ENCODE measurements at places on chromosomes 4 and X.

DNA sequence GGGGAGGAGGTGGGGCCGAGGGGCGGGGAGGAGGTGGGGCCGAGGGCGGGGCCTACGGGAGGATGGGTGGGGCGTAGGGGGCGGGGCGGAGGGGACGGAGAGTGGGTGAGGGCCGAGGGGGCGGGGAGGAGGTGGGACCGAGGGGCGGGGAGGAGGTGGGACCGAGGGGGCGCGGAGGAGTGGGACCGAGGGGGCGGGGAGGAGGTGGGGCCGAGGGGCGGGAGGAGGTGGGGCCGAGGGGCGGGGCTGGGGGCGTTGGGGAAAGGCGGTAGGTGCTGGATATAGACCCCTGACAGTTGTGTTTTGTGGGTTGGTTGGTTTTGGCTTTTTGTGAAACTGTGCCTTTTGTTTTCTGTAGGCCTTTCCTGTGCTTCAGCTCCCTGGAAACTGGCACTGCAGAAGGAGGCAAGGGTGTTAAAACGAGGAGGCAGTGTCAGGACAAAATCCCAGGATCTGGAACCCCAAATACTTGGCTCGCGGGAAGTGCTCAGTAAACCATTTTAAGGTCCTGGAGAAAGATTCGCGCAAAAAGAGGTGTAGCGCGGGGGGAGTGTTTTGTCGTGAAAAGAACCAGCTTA, 580 bp upstream of the MMGT1 start:
- DNase-seq: peak; percentile 55

DNA sequence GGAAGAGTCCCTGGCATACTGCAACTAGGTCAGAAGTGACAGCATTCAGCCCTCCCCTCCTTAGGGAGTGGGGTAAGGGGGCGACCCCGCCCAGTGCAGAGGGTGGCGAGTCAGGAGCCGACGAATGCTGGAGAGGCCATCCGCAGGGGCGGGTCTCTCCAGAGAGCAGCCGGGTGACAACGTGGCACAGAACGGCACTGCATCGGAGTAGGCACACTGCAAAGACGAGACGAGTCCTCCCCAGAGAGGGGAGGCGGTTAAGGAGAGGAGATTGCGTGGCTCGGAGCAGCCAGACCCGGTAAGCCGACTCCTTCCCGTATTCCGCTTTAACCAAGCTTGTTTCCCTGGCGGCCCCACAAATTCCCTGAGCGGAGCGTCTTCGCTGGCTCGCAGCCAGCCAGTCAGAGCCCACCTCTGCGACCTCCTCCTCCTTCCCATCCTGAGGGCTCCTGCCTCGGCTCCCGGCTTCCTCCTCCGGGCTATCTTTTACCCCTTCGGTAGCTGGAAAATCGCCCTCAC, 54.9 kb downstream of the LINC00632 start:
- DNase-seq: no peak

DNA sequence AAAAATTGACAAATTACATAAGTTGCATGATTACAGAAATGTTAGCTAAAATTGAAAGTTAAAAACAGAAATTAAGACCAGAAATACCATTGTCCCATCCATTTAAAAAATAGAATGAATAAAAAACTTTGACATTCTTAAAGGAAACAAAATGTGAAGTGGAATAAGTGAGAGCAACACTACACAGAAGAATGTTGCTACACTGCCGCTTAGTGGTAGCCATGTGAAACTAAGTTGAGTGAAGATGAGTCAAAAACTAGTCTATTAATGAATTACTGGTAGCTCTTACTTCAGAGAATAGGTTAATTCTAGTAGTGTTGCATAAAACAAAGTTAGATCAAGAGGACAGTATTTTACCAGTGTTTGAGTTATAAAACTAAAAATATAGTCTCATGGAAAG, 571.0 kb upstream of the KLHL4 start:
- DNase-seq: no peak

- DNase-seq: no peak
These were observed 85.0 kb upstream of the SORBS2 start for GRCh38 chr4:185896817-185897488.

- no peak for DNase-seq
These were observed 30.4 kb upstream of the TMSB15A start for GRCh38 chrX:102546828-102547493.

DNA sequence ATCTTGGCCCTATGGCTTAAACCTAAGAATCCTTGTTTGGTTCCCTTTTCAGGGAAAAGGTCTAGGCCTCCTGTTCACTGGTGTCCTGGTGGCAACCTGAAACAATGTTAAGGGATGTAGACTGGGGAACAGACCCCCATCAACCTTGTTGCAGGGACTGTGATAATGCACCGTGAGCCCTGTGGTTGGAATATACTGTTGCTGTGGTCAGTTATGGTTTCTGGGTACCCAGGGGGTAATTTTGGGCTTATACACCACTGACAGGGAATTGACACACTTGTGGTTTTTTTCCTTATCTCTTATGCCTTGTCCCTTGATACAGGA, 64.0 kb upstream of the WDR1 start:
- DNase-seq: no peak

GRCh38 chr4:86043755-86044592, 315.9 kb downstream of the MAPK10 start:
- DNase-seq: no peak

GRCh38 chrX:154002215-154002719, 17.4 kb downstream of the IRAK1 start:
- no peak for DNase-seq

- no peak for DNase-seq
These were observed 162.8 kb downstream of the THOC2 start for GRCh38 chrX:123570011-123570590.

DNA sequence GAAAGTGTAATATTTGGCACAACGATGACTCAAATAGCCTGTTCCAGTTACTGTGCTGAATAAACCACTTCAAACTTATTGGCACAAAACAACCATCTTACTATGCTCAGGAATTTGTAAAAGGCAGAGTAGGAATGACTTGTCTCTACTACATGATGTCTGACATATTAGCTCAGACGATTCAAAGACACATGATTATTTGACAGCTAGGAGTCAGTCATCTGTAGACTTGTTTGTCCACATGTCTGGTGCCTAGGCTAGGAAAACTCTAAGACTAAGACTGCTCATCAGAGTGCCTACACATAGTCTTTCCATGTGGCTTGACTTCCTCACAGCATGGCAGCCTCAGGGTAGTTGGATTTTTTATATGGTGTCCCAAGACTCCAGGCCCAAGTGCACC, 154.5 kb downstream of the FANCB start:
- no peak for DNase-seq

GRCh38 chr4:120777459-120777858, 145.1 kb downstream of the PRDM5 start:
- no peak for DNase-seq

DNA sequence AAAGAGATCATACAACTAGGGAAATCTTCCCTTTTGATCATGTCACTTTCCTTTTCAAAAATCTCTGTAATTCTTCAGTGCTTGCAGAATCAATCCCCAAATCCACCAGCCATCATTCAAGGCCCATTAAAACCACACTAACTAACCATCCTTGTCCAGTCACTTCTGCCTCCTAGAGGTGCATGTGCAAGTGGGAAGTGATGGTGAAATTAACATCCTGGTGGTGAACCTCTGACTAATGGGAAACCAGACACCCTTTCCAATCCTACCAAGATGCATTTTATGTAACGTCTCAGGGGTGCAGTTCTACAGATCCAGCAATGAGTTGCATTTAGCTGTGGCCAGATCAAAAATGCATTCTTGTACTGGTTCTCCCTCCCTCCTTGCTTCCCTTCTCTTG, 341.8 kb downstream of the RAPGEF2 start:
- no peak for DNase-seq

DNA sequence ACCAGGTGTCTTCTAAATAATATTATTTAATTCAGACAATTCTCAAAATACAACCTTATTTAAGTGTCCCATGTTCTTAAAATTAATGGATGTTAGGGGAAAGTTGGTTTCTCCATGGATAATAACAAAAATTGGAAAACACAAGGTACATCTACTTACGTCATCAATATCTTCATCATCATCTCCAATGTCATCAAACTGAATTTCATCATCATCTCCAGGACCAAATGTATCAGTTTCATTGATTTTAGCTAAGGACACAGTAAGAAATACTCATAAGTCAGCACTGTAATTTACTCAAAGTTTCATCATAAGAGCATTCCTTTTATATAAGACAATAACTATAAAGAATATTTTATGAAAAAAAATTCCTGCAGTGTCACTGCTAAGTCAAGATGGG, 11.3 kb downstream of the EIF1AX start:
- no peak for DNase-seq

- no peak for DNase-seq
These were observed 75.5 kb downstream of the NYX start for GRCh38 chrX:41522671-41523070.

GRCh38 chr4:177051473-177052060, 258.1 kb upstream of the NEIL3 start:
- DNase-seq: no peak

DNA sequence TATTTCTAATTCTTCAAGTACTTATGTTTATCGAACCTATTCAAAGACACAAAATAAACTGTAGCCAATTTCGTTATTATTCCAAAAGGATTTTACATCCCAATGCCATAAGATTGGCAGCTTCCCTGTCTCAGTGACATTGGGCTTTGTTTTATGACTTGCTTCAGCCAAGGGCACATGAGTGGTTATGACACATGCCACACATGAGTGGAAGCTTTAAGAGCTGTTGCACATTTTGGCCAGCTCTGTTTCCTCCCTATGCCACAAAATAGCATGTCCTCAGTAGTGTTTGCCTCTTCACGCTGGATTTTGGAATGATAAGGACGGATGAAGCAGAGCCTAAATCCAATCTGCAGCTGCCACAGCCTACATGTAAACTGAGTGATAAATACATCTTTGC, 21.9 kb downstream of the SEC24D start:
- DNase-seq: no peak

- DNase-seq: no peak
These were observed 660.5 kb upstream of the PABPC4L start for GRCh38 chr4:134862116-134862515.

DNA sequence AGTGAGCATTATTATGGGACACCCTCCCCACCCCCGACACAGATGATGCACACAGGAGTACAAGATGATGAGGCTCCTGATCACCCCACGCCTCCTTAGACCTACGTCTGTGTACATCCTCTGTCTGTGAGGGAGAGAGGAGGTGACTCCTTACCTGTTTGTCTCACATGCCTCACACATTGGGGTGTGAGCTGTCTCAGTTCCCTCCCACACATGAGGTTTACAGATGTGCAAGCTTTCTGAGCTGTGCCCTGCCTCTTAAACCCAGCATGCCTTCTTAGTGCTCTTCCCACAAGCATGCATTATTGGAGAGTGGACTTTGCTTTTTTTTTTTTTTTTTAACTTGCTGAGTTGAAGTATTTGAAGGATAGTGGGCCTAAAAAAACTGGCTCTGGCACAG, 76.7 kb downstream of the CLCN5 start:
- no peak for DNase-seq

DNA sequence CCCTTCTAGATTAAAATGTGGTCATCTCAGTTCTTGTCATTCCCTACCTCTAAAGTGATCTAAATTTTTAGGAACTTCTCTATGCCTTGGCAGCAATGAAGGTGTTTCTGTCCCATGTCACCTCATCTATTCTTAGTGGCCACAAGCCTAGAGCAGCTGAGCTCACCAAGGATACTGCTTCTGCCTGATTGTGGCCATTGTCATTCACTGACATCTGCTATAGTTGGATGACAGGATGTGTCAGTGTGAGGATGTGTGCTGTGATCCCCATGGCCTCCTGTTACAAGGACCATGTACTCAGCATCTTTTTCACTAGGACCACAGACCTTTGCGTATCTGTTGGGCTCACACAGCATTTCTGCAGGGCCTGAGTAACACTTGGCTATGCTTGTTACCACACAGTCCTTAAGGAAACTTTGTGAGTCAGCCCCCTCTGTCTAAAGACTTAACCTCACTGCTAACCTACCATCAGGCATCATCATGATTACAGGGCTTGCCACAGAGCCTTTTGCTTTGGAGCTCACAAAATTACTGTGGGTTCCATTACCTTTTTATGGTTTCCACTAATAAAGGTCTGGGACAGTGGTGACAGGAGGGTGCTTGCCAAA, 421.0 kb downstream of the ADAM29 start:
- no peak for DNase-seq

GRCh38 chrX:68121371-68121770, 311.9 kb downstream of the OPHN1 start:
- no peak for DNase-seq

GRCh38 chr4:38769441-38769840, 13.3 kb downstream of the TLR10 start:
- no peak for DNase-seq

- DNase-seq: no peak
These were observed 48.3 kb upstream of the GUCY1A1 start for GRCh38 chr4:155618183-155618838.

DNA sequence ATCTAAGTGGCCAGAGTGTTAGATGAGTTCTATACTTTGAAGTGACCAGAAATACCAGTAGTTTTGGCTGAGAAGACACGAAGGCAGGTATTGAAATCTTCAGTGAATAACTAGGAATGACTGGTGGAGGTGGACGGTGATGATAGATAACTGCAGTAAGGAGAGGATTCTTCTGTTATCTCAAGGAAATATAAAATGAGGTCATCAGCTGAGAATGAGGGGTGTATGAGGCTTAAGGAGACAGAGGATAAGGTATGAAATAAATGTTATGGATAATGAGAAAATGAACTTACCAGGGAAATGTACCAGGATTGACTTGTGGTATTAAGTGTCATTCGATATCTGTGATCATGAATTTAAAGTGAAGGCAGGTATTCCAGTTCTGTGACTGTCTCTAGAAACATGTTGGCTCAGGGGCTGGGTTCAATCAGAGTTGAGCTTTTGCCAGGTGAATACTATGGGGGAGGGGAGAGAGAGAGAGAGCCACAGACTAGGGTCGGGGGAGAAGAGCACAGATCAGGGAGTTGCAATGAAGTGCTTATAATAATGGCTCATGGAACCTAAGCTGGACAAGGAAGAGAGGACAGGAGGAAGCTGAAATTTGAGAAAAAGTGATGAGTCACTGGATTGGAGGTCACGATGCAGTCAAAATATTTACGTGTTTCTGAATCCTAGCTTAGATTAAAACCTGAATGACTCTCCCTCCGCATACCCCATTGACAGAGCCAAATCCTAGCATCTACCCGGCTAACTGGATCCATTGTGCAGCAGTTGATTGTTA, 37.5 kb upstream of the BRS3 start:
- DNase-seq: no peak

DNA sequence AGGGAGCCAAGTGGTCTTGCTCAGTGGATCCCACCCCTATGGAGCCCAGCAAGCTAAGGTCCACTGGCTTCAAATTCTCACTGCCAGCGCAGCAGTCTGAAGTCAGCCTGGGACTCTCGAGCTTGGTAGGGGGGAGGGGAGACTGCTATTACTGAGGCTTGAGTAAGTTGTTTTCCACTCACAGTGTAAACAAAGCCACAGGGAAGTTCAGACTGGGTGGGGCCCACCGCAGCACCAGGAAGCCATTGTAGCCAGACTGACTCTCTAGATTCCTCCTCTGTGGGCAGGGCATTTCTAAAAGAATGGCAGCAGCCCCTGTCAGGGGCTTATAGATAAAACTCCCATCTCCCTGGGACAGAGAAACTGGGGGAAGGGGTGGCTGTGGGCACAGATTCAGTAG, 721.0 kb upstream of the NDST4 start:
- no peak for DNase-seq

Measured in T-helper 2 cell (primary cell).